Stimulated activated CD4-positive, alpha-beta T cell treated with anti-CD3 and anti-CD28 coated beads, Interleukin-12 subunit alpha, Interleukin-12 subunit beta, amount 100 ng/mL, for 4 hours (primary cell): ENCODE measurements at places on chromosomes 2 and 18.

DNA sequence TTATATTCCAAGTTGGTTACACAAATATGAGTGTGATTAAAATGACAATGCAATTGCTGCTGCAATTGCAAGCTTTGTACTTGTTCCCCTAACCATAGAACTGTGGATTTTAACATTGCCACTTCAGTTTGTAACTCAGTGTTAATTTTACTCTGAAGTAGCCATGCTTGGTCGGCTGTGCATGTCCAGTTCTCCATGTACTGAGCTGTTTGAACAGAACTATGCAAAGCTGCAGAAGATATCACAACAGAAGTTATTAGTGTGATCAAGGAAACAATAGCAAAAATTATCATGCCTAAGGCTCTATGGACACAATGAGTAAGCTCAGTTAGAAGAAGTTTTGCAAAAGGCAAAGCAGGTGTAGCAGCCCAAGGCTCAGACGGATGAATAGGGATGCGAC is 45.3 kb downstream of the CXCR4 start:
- DNase-seq = no peak

- no peak for DNase-seq
These were observed 31.3 kb upstream of the LRATD1 start for GRCh38 chr2:14601156-14601770.

- no peak for DNase-seq
These were observed 179.9 kb upstream of the FN1 start for GRCh38 chr2:215615803-215616174.

GRCh38 chr2:214196260-214196659 is 214.6 kb upstream of the VWC2L start:
- no peak for DNase-seq

GRCh38 chr18:76806301-76806700 is 16.1 kb upstream of the ZNF236 start:
- DNase-seq = no peak

DNA sequence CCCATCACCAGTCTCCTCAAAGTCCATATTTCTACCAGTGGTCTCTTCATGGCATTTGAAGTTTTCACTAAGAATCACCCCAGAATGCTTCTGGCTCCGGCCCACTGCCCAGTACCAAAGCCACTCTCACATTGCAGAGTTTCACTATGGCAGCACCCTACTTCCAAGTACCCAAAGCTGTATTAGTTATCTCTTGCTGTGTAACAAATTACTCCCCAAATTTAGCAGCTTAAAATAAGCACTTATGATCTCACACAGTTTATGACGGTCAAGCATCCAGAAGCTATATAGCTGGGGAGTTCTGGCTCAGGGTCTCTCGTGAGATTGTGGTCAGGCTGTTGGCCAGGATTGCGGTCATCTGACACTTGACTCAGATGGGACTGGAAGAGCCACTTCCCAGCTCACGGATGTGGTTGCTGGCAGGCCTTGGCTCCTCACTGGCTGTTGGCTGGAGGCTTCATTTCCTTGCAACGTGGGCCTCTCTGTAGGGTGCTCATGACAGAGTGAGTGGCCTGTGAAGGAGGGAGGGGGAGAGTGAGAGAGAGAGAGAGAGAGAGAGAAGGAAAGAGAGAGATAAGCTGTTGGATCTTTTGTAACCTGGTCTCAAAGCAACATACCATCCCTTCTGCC is 189.5 kb downstream of the CTIF start:
- DNase-seq = no peak

- no peak for DNase-seq
These were observed 69.1 kb downstream of the ACVR2A start for GRCh38 chr2:147913701-147914480.

- DNase-seq = no peak
These were observed 7.6 kb upstream of the UXS1 start for GRCh38 chr2:106201661-106202060.

DNA sequence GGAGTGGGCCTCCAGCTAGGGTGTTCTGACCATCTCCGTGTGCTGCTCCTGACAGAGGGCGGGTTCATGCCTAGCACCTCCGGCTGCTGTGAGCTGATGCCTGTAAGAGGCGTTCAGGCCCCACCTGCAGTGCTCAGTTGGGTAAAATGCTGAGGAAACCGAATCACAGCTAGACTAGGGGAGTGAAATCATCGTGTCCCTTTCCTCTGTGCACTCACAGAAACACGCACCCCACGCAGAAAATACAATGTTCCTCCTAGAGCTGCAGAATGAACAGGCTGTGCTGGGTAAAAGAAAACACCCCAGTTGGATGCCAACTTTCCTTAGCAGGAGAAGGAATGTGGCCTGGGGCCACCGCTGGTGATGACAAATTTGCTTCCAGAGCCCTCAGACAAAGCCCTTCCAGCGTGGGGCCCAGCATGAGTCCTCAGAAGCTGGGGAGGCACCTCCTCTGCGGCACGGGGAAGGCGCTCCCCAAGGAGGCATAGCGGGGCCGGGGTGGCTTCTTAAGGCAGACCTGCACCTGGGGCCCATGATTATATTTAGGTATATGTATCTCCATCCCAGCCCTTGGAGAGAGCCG is 16.3 kb upstream of the ARHGEF4 start:
- no peak for DNase-seq

- DNase-seq = no peak
These were observed 20.5 kb upstream of the SLC35F5 start for GRCh38 chr2:113776949-113777348.

DNA sequence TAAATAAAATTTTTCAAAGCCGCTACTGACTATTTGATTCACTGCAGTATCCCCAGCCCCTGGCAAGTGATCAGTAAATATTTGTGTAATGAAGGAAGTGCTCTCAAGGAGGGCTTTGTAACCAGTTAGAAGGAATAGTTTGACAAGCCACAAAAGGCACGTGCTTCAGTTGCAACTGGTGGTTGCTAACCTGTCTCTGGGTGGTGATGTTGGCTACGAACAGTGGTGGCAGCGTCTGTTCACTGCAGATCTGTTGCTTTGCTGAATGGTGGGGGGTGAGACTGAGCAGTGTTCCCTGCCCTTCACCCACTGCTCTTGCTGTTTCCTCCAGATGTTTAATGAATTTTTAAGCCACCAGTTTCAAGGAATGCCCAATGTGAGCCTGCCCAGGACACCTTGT is 73.9 kb upstream of the SIX2 start:
- no peak for DNase-seq

DNA sequence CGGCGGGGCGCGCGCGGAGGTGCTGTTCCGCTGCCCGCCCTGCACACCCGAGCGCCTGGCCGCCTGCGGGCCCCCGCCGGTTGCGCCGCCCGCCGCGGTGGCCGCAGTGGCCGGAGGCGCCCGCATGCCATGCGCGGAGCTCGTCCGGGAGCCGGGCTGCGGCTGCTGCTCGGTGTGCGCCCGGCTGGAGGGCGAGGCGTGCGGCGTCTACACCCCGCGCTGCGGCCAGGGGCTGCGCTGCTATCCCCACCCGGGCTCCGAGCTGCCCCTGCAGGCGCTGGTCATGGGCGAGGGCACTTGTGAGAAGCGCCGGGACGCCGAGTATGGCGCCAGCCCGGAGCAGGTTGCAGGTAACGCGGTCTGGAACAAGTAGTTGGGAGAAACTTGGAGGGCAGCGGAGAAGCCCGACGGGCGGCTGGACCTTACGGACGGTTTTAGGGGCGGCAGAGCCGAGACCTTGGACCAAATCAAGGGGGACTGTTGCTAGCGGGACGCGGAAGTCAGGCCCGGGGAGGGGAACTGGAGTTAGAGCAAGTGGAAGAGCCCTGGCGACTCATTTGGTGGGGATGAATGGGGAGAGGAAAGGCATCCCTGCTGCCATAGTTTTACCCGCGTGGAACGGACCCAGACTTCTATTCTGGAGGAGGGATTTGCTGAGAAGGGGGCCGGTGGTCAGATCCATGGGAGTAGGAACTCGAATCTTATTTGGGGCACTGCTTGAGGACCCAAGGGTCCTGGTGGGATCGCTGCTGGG is 573 bp downstream of the IGFBP2 start:
- DNase-seq = no peak

GRCh38 chr2:108460345-108461037 is 11.5 kb downstream of the GCC2 start:
- no peak for DNase-seq

- no peak for DNase-seq
These were observed 73.1 kb downstream of the MEMO1 start for GRCh38 chr2:31937741-31938140.
